ENCODE measurements at places on chromosomes 16 and 17.

GRCh38 chr16:67456391-67457081 lies 24.4 kb downstream of the ATP6V0D1 start:
- no peak for DNase-seq

DNA sequence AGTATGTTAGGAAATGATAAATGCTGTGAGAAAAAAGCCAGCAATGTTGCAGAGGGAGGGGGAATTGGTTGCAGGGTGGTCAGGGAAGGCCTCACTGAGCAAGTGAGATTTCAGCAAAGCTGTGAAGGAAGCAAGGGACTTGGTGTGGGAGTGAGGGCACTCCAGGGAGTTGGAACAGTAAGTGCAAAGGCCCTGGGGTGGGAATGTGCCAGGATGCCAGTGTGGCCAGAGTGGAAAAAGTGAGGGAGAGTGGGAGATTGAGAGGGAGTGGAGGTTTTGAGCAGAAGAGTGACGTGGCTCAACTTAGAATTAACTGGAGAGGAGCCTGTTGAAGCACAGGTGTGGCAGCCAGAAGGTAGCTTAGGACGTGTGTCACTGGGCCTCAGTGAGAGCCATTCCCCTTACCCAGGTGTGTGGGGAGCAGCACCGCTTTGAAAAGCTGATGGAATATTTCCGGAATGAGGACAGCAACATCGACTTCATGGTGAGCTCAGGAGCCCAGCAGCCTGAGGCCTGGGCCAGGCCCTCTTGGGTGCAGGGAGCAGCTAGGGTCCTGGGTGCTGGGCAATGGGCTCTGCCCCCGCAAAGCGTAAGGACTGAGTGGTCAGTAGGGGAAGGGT lies 16.6 kb downstream of the FMNL1 start:
- DNase-seq = no peak

DNA sequence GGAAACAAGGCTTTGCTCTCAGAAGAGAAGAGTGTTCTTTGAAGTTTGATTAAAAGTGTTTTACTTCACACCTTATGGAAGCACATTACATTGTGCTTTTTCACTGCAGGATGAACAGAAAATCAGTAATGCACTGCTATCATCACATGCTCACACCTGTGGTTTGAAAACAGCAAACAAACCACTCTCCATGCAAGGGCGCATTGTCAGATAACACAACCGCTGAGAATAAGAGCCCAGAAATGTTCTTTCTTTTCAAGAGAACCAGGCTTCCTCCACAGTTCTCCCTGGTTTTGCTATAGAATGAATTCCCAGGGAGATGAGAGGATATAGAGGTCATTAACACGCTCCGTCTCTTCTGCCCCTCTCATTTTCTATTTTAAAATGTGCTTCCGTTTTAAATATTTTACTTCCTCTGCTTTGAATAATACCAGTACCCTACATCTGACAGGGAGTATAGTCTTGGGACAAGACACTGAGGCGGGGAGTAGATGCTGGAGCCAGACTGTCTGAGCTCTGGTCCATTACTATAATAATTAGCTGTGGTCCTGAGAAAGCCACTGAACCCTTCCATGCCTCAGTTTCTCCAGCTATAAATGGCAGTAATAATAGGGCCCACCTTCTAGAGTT lies 71.6 kb downstream of the CDK5R1 start:
- DNase-seq = no peak

DNA sequence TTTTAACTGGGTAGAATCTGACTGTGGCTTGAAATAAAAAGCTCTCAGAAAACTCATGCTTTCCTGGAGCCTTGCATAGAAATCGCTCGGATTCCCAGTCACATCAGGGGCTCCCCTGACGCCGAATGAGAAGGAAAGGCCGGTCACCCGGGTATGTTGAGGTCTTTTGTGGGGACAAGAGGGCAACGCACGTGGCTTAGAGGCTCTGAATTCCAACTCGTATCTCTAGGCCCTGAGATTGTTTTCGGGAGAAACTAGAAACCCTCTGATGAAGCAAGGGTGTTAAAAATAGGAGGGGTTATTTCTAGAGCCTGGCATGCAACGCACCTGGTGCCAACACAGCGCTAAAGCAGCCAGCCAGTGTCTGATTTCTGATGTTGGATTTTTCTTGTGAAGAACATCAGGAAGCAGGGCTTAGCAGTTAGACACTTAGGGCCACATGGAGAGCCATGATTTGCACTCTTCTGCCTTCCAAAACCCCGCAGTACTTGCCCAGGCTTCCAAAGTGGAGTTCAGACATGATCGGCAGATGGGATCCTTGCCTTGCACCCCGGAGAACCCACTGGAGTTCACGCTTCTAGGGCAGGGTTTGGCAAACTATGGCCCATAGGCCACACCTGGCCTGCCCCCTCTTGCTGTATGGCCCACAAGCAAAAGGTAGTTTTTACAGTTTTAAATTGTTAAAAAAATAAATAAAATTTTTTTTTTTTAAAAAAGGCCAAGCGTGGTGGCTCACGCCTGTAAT lies 12.6 kb downstream of the CACNG1 start:
- DNase-seq = no peak

- DNase-seq = no peak
Measured at GRCh38 chr17:60610473-60610872, 10.5 kb downstream of the PPM1D start.

DNA sequence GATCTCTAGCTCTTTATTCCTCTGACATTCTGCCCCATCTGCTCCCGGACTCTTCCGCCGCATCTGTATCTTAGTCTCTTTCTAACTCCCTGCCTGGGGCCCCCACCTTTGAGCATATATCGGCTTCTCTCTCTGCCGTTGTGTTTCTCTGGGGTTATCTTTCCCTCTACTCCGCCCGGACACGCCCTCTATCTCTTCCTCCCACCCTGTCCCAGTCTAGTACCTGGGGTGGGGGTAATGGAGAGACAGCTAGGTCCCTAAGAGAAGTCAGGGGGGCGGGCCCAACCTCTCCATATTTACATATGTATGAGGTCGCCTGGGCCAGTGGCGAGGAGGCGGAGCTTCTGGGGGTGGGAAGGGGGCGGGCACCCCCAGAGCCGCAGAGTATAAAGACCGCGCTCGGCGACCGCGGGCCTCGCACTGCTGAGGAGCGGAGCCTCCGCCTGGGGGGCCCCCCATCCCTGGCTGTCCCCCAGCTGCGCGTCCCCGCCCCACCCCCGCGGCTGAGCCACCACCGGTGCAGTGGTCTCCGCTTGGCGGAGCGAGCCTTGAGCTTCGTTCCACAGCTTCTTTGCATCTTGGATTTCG lies at the start of gene ATP1B2:
TSS of gene ATP1B2 (plus strand) at position 418 of the 588 bp plus-strand sequence. CDS start 593 bp downstream, outside the sequence.
- DNase-seq = peak; percentile 45

GRCh38 chr17:66493283-66494019 lies 191.0 kb downstream of the PRKCA start:
- no peak for DNase-seq

GRCh38 chr17:14165616-14166015 lies 71.0 kb downstream of the CDRT15 start:
- no peak for DNase-seq

- no peak for DNase-seq
Measured at GRCh38 chr16:79756571-79756970, 156.0 kb upstream of the MAF start.

GRCh38 chr16:56919099-56919800 lies 12.7 kb upstream of the HERPUD1 start:
- no peak for DNase-seq

GRCh38 chr16:23408823-23409298 lies 44.1 kb downstream of the COG7 start:
- DNase-seq = no peak

DNA sequence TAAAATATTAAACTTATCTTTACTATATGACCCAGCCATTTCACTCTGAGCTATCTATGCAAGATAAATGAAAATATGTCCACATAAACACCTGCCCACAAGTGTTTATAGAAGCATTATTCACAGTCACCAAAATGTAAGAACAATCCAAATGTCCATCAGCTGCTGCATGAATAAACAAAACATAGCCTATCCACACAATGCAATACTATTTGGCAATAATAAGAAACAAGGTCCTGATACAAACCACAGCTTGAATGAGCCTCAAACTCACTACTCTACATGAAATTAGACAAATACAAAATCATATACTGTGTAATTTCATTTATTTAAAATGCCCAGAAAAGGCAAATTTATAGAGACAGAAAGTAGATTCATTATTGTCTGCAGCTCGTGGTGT lies 355.1 kb downstream of the CDH8 start:
- no peak for DNase-seq

GRCh38 chr17:4440690-4441686 lies 7.2 kb downstream of the SPNS3 start:
- no peak for DNase-seq

DNA sequence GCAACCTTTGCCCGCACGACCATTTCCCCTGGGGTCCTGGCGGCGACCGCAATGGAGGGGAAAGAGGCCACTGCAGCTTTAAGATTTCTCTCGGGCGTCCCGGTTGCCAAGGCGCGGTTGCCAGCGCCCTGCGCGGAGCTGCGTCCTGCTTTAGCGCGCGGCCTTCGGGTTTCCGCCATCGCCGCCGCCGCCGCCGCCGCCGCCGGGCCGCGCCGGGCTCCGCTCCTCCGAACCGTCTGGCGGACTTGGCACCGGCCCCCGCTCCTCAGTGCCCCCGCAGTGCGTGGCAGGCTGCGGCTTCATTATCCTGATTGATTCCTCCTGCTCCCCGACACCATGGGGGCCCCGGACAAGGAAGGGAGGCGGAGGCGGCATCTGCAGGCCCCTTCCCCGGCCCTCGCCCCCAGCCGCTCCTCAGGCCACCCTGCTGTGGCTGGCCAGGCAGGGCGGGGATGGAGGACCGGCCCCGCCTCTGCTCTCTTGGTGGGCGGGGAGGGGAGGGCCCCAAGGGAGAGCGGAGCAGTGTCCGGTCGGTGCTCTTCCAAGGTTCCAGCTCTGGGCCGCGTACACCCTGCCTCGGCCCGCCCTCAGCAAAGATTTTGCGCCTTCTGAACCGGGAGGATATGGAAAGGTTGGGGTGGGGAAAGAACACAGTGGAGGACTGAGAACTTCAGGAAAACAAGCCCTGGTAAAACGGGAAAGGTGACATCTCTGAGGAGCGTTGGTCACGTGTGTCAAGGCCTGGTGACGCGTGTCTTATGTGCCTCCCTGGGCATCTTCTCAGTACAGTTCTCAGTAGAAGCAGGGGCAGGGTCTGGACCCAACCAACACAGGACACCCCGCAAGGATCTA lies 34.0 kb downstream of the NEUROD2 start:
- peak; percentile 4 for DNase-seq

GRCh38 chr17:57538736-57539456 lies 206.2 kb downstream of the CCDC182 start:
- no peak for DNase-seq

GRCh38 chr17:80095038-80095843 lies 6.1 kb upstream of the GAA start:
- DNase-seq = no peak
